Suppressor macrophage (primary cell): ENCODE measurements at places on chromosomes 4 and X.
A peak's percentile ranks its signal among the peaks of the same experiment; 100 is the strongest.

GRCh38 chrX:18034945-18035344, 173.8 kb upstream of the RAI2 start:
- no peak for DNase-seq

- no peak for DNase-seq
These were observed 60.6 kb downstream of the SMARCA1 start for GRCh38 chrX:129462707-129463106.

GRCh38 chr4:182862141-182862875, 54.9 kb downstream of the DCTD start:
- DNase-seq, result no peak

- no peak for DNase-seq
These were observed 454 bp downstream of the BTC start for GRCh38 chr4:74793757-74794381.

- DNase-seq, result no peak
These were observed 12.7 kb upstream of the DCUN1D4 start for GRCh38 chr4:51830156-51830720.

- peak; percentile 1 for DNase-seq
These were observed 20.5 kb upstream of the OPN1LW start for GRCh38 chrX:154123241-154124219.

GRCh38 chr4:136311774-136312173, 1220.5 kb downstream of the PCDH18 start:
- no peak for DNase-seq
